ENCODE measurements at places on chromosomes 4 and X. TPM values are rescaled to one million over a fixed set of nuclear protein-coding genes. Genes with fewer than 3 reads are reported as not detected.

DNA sequence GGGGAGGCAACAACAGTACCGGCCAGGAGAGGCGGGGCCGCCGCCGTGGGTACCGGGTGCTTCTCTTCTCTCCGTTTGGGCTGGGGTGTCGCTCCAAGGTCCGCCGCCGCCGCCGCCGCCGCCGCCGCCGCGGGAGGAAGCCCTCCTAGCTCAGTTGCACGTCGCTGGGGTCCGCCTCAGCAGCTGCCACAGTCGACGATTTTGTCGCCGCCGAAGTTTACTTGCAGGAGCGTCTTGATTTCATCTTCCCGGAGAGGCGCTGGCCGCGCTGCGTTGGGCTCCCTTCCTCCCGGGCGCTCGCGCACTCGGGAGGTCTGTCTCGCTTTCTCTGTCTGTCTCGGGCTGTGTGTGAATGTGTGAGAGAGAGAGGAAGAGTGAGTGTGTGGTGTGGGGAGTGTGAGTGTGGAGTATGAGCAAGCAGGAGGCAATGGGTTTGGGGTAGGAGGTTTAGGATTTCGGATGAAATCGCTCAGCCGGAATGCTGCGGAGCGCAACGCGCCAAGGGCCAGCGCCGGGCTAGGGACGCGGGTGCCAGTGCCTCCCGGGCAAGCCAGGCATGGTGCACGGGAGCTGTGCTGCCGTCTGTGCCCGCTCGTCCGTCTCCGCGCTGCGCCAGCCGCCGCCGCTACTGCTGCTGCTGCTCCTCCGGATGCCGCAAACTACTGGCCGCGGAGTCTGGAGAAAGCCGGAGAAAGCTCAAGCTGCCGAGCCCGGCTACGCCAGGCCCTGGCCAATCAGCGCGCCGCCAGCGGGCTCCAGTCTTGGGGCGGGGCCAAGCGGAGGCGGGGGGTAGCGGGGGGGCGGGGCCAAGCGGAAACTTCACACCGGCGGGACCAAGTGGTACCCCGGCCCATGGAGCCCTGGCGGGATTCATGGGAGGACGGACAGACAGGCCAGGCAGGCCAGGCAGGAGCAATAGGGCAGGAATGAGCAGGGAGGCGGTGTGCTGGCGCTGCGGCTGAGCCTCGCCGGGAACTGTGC lies at the start of gene PCDH19:
PCDH19 (minus strand) TSS at position 664 of the 981 bp plus-strand sequence. CDS start 1,676 bp downstream, outside the sequence.
- no peaks in the 10 kb centered on the region for H3K36me3 ChIP-seq
- H3K27ac ChIP-seq, result no peak within 1 kb of the TSS
- H3K4me1 ChIP-seq, result peaks cover 3% of the 10 kb centered on the region
- no peak within 1 kb of the TSS for H3K4me3 ChIP-seq
- peak; percentile 45 for DNase-seq

- H3K4me1 ChIP-seq, result no peaks in the 10 kb centered on the region
- H3K4me3 ChIP-seq, result no peak overlapping the region
- H3K27me3 ChIP-seq, result no peaks in the 10 kb centered on the region
- no peaks in the 10 kb centered on the region for H3K36me3 ChIP-seq
- H3K27ac ChIP-seq, result no peak overlapping the region
Measured at GRCh38 chrX:68848189-68848940, 19.5 kb downstream of the EFNB1 start.

- H3K4me1 ChIP-seq, result no peaks in the 10 kb centered on the region
- H3K27me3 ChIP-seq, result no peaks in the 10 kb centered on the region
- DNase-seq, result no peak
Measured at GRCh38 chrX:44082829-44083228, 109.6 kb upstream of the NDP start.

- H3K4me1 ChIP-seq, result no peaks in the 10 kb centered on the region
- H3K36me3 ChIP-seq, result no peaks in the 10 kb centered on the region
- no peak overlapping the region for H3K27ac ChIP-seq
- no peak overlapping the region for H3K4me3 ChIP-seq
- no peak for DNase-seq
Measured at GRCh38 chr4:27096142-27096824, 235.6 kb downstream of the STIM2 start.

GRCh38 chr4:16881151-16881884 lies 17.1 kb downstream of the LDB2 start:
- no peaks in the 10 kb centered on the region for H3K4me1 ChIP-seq
- H3K4me3 ChIP-seq, result no peak overlapping the region
- no peaks in the 10 kb centered on the region for H3K27me3 ChIP-seq
- H3K27ac ChIP-seq, result no peak overlapping the region
- no peaks in the 10 kb centered on the region for H3K36me3 ChIP-seq

DNA sequence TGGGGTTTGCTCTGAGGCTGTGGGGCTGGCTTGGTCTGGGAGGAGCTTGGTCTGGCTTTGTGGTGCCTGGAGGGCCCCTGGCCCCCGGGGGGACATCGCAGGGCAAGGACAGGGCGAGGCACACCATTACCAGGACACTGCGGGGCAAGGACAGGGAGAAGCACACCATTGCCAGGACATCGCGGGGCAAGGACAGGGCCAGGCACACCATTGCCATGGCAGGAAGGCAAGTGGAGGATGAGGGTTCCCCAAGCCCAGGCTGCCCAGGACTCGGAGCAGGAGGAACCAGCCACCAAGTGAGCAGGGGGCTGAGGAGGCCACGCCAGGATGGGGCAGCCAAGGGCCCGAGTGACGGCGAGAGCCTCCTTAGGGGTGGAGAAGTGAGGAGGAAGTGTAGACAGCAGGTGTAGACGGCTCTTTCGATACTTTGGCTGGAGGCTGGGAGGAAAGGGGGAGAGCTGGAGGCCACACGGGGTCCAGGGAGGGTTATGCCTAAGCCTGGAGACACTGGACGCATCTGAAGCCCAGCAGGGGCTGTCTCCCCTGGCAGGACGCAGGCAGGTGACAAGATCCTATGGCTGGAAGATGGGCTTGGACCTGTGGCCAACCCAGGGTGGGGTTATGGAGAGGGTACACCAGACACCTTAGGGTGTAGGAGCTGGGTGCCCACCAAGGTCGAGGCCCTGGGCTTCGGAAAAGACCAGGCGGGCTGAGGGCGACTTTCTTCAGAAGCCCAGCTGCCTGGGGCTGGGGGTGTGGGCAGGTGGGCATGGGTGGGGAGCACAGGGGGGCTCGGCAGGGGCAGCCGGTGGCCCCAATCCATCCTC lies 7.3 kb downstream of the NKX1-1 start:
- no peaks in the 10 kb centered on the region for H3K4me1 ChIP-seq
- peaks cover 34% of the 10 kb centered on the region for H3K27me3 ChIP-seq
- H3K27ac ChIP-seq, result no peak overlapping the region

The PWWP3B gene
- 5.2 TPM for total RNA-seq

The XAGE1A gene
- total RNA-seq, result not detected

Data from adrenal gland (tissue), 19 donors.